ENCODE measurements at places on chromosomes 5 and 9. TPM values are rescaled to one million over a fixed set of nuclear protein-coding genes. Genes with fewer than 3 reads are reported as not detected.

IL13 gene
- not detected for total RNA-seq

DNA sequence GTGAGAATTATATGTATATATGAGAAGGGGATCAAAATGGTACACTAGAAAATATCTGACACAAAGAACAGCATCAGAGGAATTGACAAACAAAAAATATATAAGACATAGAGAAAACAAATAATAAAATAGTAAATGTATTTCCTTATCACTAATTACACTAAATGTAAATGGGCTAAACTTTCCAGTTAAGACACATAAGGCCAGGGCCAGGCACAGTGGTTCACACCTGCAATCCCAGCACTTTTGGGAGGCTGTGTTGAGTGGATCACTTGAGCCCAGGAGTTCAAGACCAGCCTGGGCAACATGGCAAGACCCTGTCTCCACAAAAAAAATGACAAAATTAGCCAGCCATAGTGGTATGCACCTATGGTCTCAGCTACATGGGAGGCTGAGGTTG lies 8.5 kb downstream of the FBXL17 start:
- no peak overlapping the region for H3K4me3 ChIP-seq
- no peak overlapping the region for H3K27ac ChIP-seq
- H3K36me3 ChIP-seq, result peaks cover 3% of the 10 kb centered on the region
- no peak for DNase-seq
- no peaks in the 10 kb centered on the region for H3K27me3 ChIP-seq
- no peaks in the 10 kb centered on the region for H3K4me1 ChIP-seq

GRCh38 chr9:27437652-27438373 lies 86.3 kb upstream of the IFNK start:
- H3K36me3 ChIP-seq, result no peaks in the 10 kb centered on the region
- H3K27me3 ChIP-seq, result no peaks in the 10 kb centered on the region

DNA sequence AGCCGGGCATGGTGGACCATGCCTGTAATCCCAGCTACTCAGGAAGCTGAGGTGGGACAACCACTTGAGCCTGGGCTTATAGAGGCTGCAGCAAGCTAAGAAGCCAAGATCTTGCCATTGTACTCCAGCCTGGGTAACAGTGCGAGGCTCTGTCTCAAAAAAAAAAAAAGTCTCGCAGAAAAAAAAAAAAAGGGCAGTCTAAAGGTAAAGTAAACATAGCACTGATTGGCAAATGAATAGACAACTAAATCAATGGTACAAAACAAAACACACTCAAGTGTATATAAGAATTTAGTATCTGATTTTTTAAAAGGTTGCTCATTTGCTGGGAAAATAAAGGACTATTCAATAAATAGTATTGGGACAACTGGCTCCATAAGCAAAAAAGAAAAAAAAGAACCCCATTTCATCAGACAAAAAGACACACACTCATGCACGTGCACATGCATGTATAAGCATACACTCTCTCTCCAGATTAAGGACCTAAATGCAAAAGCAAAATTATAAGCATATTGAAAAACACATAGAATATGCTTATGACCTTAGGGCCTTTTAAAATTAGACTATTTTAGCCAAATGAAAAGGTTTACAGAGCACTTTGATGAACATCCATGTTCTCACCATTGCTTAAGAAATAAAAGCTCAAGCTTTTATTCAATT lies 5.7 kb downstream of the IL6ST start:
- peaks cover 47% of the 10 kb centered on the region for H3K4me1 ChIP-seq
- no peak overlapping the region for H3K27ac ChIP-seq
- H3K36me3 ChIP-seq, result no peaks in the 10 kb centered on the region
- no peak for DNase-seq
- H3K4me3 ChIP-seq, result no peak overlapping the region
- no peaks in the 10 kb centered on the region for H3K27me3 ChIP-seq

DNA sequence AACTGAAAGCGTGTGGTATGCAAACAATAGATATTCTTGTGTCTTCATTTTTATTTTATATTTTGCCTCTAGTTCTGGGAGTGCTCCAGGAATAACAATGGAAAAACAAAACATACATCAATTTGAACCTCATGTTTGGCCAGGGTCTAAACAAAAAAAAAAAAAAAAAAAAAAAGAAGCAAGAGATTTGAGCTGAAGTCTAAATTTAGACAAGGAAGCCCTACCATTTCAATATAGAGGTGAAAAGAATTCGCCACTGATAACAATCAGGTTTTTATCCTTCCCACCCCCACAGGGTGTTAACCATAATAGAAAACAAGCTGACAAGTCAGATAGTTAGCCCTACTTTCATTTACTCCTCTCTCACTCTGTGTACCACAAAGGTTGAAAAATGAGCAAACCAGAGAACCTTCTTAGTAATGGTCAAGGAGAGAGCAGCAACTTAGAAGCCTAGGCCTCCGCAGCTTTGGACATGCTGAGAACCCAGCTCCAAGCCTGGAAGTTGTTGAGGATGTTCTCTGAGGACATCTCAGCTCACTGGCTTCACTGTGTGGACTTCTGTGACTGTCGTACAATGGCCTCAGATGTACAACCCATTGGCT lies 118.2 kb upstream of the HMHB1 start:
- DNase-seq, result no peak
- H3K36me3 ChIP-seq, result no peaks in the 10 kb centered on the region
- no peak overlapping the region for H3K27ac ChIP-seq
- no peaks in the 10 kb centered on the region for H3K27me3 ChIP-seq
- no peak overlapping the region for H3K4me3 ChIP-seq
- no peaks in the 10 kb centered on the region for H3K4me1 ChIP-seq

DNA sequence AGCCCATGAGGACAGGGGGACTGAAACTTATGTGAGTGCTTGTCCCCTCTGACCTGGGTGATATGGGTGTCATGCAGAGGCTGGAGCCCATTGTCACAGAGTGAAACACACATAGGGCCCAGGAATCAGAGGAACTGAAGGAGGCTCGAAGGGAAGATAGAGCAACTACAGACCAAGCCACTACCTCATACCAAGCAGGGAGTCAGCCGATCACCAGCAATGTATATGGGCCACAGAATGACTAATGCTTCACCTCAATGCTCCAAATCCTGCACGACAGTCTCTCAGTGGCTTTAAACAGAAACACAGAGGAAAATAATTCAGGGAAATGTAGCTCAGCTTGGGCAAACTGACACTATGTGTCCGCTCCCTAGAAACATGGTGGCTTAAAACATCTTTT lies 8.9 kb upstream of the FBXW11 start:
- H3K27me3 ChIP-seq, result no peaks in the 10 kb centered on the region
- no peak overlapping the region for H3K27ac ChIP-seq
- no peaks in the 10 kb centered on the region for H3K36me3 ChIP-seq
- H3K4me3 ChIP-seq, result no peak overlapping the region
- DNase-seq, result no peak

DNA sequence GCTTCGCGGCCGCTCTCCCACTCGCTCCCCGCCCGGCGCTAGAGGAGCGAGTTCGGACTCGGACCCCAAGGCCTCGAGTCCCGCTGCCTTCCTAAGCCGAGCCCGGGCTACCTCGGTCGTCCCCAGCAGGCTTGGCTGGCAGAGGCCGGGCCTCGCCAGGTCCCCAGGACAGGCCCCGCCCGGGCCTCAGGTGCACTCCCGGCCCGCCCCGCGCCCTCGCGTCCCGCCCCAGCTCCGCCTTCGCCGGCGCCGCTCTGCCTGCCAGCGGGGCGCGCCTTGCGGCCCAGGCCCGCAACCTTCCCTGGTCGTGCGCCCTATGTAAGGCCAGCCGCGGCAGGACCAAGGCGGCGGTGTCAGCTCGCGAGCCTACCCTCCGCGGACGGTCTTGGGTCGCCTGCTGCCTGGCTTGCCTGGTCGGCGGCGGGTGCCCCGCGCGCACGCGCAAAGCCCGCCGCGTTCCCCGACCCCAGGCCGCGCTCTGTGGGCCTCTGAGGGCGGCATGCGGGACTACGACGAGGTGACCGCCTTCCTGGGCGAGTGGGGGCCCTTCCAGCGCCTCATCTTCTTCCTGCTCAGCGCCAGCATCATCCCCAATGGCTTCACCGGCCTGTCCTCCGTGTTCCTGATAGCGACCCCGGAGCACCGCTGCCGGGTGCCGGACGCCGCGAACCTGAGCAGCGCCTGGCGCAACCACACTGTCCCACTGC lies at the start of gene SLC22A5:
Gene SLC22A5 (plus strand): TSS at position 237 of the 707 bp plus-strand sequence. CDS start 263 bp downstream, at position 500.
- peaks cover 24% of the 10 kb centered on the region for H3K4me1 ChIP-seq
- peak within 1 kb of the TSS; percentile 78 for H3K4me3 ChIP-seq
- peak within 1 kb of the TSS; percentile 92 for H3K27ac ChIP-seq
- no peaks in the 10 kb centered on the region for H3K36me3 ChIP-seq
- H3K27me3 ChIP-seq, result no peaks in the 10 kb centered on the region

DNA sequence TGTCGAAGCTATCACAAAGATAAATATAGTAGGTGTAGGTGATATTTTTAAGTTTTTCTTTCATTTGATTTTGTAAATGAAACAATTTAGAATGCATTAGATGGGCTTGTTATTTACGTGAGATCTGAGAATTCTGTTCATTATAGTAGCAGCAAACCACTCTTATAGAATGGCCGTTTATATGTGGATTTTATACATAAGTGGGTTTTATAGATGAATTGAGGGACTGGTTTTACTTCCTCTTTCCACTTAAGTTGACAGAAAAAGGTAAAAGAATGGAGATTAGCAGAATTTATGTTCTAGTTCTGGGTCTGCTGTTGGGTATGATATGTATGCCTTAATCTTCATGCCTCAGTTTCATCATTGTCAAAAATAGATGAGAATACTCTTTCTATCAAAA lies 5.6 kb downstream of the RMI1 start:
- no peak overlapping the region for H3K27ac ChIP-seq
- no peaks in the 10 kb centered on the region for H3K27me3 ChIP-seq
- no peak overlapping the region for H3K4me3 ChIP-seq
- peaks cover 17% of the 10 kb centered on the region for H3K4me1 ChIP-seq
